ENCODE measurements at places on chromosomes 12 and 14. TPM values are rescaled to one million over a fixed set of nuclear protein-coding genes. Genes with fewer than 3 reads are reported as not detected.

Gene ZFHX2
- total RNA-seq: 3.1 TPM

Gene KRT80
- not detected for total RNA-seq

Gene NRIP2
- 1.3 TPM for total RNA-seq

Gene COPS7A
- total RNA-seq: 57.5 TPM

Gene ACOT6
- not detected for total RNA-seq

Gene ENDOU
- 1.4 TPM for total RNA-seq

Gene RERG
- total RNA-seq: 15.9 TPM

Gene WSCD2
- total RNA-seq: 0.42 TPM

Gene TAS2R42
- not detected for total RNA-seq

Gene MPHOSPH9
- total RNA-seq: 12.8 TPM

Gene VTI1B
- 195 TPM for total RNA-seq

Gene MIP
- not detected for total RNA-seq

Gene SMCO3
- not detected for total RNA-seq

Gene SOX5
- total RNA-seq: 31.0 TPM

Gene AKAP5
- 0.45 TPM for total RNA-seq

Gene CLEC4A
- total RNA-seq: 3.5 TPM

Gene ARL6IP4
- 132 TPM for total RNA-seq

Gene ANKRD33
- total RNA-seq: not detected

Gene FGF23
- not detected for total RNA-seq

Gene MSI1
- total RNA-seq: 0.58 TPM

Gene NPFF
- total RNA-seq: not detected

Gene TEX52
- total RNA-seq: not detected
